Lower lobe of right lung (tissue), 2 donors: ENCODE measurements at places on chromosomes 1 and 21. TPM values are rescaled to one million over a fixed set of nuclear protein-coding genes. Genes with fewer than 3 reads are reported as not detected.

The HMCN1 gene
- total RNA-seq: 28.0 TPM

The KRTAP12-2 gene
- not detected for total RNA-seq

The TNNI3K gene
- total RNA-seq: 1.1 TPM

The NR5A2 gene
- 1.4 TPM for total RNA-seq
